ENCODE measurements at places on chromosomes 13 and 19. TPM values are rescaled to one million over a fixed set of nuclear protein-coding genes. Genes with fewer than 3 reads are reported as not detected.

- DNase-seq = no peak
Measured at GRCh38 chr19:9658769-9659168, 16.1 kb downstream of the ZNF562 start.

- DNase-seq = no peak
Measured at GRCh38 chr19:30036154-30037129, 94.4 kb downstream of the URI1 start.

- no peak for DNase-seq
Measured at GRCh38 chr19:12695997-12696365, 450 bp downstream of the FBXW9 start.

The ENOX1 gene
- polyA plus RNA-seq = 4.6 TPM

DNA sequence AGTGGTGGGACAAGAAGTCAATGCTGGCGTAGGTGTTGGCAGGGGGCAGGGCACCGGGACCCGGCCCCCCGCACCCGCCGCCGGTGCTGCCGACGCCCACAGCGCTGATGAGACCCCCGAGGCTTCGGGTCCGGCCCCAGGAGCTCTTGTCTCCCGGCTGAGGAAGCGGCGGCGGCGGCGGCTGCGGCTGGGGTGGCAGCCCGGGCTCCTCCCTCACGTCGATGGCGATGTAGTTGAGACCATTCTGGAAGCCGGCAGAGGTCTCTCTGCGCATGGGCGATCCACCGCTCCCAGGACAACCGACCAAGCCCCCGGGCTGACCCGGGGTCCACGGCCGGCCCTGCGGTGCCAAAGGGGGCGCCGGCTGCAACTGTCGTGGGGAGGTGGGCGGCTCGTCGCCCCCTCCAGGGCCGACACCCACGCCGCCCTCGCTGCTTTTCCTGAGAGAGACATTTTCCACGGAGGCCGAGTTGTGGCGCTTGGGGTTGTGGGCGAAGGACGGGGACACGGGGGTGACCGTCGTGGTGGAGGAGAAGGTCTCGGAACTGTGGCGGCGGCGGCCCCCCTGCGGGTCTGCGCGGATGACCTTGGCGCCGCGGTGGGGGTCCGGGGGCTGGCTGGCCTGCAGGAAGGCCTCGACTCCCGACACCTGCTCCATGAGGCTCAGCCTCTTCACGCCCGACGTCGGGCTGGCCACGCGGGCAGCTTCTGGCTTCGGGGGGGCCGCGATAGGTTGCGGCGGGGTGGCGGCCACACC lies 4.1 kb downstream of the IRS2 start:
- no peak for DNase-seq

GRCh38 chr19:49210108-49210900 lies 52.7 kb downstream of the TRPM4 start:
- DNase-seq = peak; percentile 61

The SMAD9 gene
- polyA plus RNA-seq = 10.2 TPM

GRCh38 chr13:64371045-64371444 lies 2859.1 kb downstream of the PCDH9 start:
- no peak for DNase-seq

The ZNF221 gene
- polyA plus RNA-seq = 2.3 TPM

DNA sequence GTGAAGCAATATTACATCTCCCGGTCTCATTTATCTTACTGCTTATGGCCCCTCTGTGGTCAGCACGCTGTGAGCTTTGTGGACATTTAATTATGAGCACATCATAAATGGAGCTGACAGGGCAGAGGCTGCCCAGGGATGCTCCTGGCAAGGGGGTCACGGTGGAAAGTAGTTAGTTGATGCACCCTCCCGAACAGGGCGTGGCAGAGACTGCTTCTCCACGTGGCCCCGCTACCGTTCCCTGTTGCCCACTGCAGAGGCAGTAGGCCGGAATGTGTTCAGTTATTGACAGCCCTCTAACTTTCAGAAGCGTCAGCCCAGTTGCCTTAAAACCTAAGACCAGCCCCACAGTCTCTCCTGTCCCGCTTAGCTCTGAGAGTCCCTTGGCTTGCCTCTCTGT lies 180.3 kb upstream of the ZNF507 start:
- DNase-seq = no peak

The SERPINE3 gene
- not detected for polyA plus RNA-seq

DNA sequence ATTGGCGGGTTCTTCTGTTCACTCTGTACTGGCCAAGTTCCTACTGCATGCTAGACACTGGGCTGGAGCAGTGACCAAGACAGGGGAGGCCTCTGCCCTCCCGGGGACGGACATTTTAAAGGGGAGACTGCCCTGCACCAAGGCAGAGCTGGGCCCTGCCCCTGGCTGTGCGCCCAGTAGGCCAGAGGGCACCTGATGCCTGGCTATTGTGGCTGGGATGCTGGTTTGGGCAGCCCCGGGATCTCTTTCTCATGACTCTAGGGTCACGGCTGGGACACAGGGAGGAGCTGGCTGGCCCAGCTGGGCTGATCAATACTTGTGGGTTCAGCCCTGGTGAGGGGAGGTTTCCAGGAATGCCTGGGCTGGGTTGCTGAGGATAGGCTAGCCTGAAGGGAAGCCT lies 17.7 kb downstream of the LIPE start:
- no peak for DNase-seq

DNA sequence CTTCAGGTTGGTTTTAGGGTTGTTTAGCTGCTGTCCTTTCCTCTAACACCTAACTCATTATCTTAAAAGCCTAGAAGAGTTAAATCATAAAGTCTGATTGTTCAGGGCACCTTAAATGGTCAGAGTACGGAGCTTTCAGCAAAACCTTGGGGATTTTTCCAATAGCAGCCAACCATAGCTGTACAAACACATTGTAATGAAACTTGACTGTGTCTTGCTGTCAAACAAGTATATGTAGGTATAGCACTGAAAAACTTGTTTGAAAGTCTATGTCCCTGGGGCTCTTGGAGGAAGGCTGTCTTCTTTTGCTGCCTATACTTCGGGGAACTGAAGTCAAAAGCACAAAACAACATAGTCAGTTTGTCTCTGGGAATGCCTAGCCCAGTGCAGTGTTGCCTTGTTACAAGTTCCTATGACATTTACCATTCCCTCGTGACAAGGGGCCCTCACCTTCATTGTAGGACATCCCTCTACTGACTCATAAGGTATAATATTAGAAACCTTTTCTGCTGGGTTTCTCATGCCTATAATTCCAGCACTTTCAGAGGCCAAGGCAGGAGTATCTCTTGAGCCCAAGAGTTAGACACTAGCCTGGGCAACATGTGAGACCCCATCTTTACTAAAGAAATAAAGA lies 474.5 kb upstream of the NBEA start:
- DNase-seq = no peak

- no peak for DNase-seq
Measured at GRCh38 chr13:91894316-91894715, 495.9 kb downstream of the GPC5 start.

GRCh38 chr13:32080328-32080744 lies 48.8 kb downstream of the FRY start:
- no peak for DNase-seq

- DNase-seq = no peak
Measured at GRCh38 chr13:48138270-48138669, 43.4 kb upstream of the MED4 start.

DNA sequence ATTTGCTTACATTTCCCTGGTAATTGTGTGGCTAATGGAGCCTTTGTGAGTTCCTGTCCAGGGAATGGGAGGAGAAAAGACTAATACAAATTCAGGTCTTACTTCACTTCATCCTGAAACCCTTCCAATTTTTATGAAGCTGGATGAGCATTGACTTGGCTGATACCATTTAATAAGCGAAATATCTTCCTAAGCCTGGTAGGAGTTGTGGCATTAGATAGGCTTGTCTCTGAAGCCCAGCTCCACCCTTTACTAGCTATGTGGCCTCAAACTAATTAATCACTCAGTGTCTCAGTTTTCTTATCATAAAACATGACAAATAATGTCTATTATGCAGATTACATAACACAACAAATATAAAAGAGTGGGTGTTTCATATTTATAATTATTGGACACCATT lies 106.3 kb downstream of the FGF9 start:
- DNase-seq = no peak

DNA sequence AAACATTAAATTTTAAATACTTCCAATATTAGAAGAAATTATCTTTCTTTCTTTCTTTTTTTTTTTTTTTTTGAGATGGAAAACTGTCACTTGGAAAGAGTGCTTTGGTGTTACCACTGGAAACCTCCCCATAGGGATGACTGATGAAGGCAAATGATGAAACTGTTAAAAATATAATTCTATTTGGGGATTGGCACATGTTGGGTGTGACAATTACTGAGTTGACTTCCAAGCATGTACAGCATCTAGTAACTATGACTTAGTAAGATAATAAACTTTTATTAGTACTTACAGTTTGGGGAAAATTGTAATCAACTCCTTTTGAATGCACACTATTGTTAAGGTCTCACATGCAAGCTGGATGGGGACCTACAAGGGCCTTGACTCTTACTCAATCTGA lies 592.5 kb downstream of the KCTD12 start:
- DNase-seq = no peak

The ZNF540 gene
- polyA plus RNA-seq = 5.8 TPM

The HPN gene
- 0.42 TPM for polyA plus RNA-seq

DNA sequence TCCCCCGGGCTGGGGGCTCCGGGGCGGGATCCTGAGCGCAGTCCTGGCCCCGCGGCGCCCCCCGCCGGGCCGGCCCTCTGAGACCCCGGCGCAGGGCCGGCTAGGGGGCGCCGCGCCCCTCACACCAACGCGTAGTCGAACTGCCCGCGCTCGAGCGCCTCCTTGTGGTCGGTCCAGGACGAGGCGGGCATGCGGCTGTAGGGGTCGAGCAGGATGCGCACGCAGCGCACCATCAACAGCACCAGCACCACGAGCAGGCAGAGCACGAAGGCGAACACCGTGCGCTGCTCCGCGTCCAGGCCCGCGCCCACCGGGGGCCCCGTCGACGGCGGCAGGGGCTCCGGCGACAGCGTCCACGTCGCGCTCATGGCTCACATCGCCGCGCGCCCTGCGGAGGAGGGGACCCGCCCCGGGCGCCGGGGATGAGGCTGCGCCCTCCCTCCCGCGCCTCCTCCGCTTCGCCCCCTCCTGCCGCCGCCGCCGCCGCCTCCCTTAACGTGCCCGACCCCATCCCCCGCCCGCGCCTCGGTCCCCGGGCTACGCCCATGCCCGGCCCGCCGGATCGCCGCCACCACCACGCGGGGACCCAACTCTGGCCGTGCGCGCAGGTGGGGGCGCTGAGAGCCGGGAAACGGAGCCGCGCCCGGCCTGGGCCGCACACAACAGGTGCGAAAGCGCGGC lies 624 bp downstream of the CTXN1 start:
- peak; percentile 64 for DNase-seq

DNA sequence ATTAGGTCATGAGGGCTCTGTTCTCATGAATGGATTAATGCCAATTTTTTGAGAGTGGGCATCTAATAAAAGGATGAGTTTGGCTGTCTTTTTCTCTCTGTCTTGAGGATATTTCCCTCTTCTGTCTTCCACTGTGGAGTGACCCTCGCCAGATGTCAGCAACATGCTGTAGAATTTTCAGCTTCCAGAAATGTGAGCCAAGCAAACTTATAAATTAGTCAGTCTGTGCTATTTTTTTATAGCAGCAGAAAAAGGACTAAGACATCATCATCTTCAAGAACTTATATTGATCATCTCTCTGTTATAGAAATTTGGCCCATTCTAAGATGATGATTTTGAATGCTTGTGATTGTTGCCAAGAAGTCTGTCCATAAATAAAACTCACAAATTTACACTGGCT lies 431.4 kb downstream of the FGF9 start:
- no peak for DNase-seq

GRCh38 chr13:30415430-30416030 lies 6.8 kb upstream of the UBE2L5 start:
- DNase-seq = no peak

DNA sequence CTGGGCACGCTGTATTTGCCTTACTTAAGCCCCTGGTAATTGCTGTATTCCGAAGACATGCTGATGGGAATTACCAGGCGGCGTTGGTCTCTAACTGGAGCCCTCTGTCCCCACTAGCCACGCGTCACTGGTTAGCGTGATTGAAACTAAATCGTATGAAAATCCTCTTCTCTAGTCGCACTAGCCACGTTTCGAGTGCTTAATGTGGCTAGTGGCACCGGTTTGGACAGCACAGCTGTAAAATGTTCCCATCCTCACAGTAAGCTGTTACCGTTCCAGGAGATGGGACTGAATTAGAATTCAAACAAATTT lies 676 bp downstream of the BRCA2 start:
- DNase-seq = no peak

The TUBA3C gene
- polyA plus RNA-seq = not detected

DNA sequence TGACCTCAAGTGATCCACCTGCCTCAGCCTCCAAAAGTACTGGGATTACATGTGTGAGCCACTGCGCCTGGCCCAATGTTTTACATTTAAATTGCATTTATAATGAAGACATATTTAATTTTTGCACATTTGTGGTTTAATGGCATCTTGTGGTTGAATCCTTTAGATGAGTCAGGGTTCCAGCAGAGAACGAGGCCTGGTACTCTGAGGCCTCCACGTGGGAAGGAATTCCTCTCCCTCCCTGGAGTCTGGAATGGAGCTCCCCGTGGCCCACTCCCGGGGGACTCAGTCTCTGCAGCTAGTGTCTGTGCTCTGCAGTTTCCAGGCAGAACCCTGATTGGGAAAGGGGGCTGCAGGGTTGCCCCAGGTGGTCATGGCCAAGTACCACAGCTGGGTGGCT lies 24.2 kb downstream of the ZFR2 start:
- DNase-seq = no peak

- DNase-seq = no peak
Measured at GRCh38 chr19:10191347-10191746, 3.4 kb downstream of the DNMT1 start.
